ENCODE measurements at places on chromosomes 5 and 9. TPM values are rescaled to one million over a fixed set of nuclear protein-coding genes. Genes with fewer than 3 reads are reported as not detected.

Gene FAM221B
- polyA plus RNA-seq = not detected

Gene PCDHA8
- polyA plus RNA-seq = 0.05 TPM

Gene SEMA6A
- 39.6 TPM for polyA plus RNA-seq

Gene MARCHF3
- polyA plus RNA-seq = 7.4 TPM

Gene FBP2
- not detected for polyA plus RNA-seq

Gene SPATA31E1
- not detected for polyA plus RNA-seq

DNA sequence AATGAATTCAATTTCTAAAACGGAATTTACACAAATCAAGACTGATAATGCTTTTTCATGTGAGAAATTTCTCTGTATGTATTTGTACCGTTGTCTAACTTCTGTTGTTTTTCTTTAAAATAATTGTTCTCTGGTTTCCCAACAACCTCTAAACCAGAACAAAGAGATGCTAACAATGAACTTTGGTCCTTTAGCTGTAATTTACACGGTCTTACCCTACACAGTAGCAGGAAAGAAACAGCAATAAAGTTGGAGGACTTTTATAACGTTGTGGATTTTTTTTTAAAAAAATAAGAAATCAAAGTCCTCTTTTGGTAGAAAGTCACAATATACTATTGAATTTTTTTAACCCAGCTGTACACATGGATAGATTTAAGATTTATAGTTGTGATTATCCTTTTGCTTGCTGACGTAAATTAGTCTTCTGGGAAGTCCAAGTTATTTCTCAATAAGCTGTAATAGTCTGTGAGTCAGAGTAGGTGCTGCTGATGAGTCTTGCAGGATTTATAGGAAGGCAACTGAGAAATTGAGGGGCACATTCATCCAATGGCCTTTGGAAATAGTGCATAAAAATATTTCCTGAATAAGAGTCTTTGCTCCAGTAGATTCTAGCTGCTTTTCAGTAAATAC is 76.8 kb upstream of the PCSK1 start:
- DNase-seq = no peak

GRCh38 chr5:81202655-81203054 is 30.5 kb upstream of the CKMT2 start:
- DNase-seq = no peak

- DNase-seq = no peak
Observed at GRCh38 chr9:97615439-97616072, 17.6 kb downstream of the TSTD2 start.

- no peak for DNase-seq
Observed at GRCh38 chr9:134965851-134966250, 48.1 kb upstream of the FCN1 start.

DNA sequence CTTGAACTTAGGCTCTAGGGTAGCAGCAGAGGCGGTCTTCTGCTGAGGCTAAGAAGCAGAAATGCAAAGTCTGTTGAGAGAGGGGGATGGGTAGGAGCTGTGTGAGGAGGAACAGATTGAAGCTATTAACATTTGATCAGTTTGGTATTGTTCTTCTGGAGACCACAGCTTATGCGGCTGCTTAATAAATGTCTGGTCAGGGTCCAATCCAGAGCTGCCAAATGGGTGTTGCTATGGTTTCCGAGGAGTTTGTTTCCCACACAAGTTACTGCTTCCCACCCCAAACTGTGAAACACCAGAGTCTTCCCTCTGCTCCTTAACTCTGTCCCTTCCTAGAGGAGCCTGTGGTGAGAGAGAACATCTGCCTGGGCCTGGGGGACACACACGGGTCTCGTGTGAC is 142.2 kb upstream of the KLF4 start:
- DNase-seq = no peak

DNA sequence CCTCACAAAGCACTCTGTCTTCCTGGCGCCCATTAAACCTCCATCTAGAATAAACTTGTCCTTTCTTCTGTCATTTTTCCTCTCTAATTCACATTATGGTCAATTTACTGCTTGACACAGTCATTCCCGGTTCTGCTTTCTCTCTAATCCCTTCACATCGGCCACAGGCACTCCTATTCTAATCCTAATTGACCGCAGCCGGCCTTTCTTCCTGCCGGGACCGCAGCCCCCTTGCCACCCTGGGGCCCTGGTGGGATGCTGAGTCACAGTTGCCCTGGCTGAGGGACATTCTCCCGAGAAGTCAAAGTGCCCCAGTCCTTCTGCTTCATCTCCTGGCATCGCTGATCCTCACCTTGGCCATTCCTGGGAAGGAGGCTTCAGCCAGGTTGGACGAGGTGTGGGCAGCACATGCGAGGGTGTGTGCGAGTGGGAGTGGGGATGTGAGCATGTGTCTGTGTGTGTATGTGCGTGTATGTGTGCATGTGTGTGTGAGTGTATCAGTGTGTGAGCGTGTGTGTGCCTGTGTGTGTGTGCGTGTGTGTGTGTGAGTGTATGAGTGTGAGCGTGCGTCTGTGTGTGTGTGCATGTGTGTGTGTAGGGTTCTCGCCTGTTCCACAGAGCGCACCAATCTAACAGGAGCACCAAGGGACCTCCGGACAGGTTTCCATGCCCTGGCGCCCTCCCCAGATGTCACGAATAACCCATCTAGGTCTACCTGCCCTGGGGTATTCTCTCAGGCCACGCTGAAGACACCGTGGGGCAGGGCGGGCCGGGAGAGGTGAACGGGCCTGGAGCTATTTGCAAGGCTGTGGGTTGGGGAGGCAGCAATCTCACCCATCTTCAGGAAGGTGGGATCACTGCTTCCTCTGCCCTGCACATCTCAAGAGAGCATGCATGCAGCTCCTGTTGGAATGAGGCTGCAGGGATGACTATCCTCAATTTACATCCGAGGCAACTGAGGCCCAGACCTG is 191.2 kb downstream of the PAX5 start:
- DNase-seq = no peak

- no peak for DNase-seq
Observed at GRCh38 chr9:114588210-114588609, 641 bp downstream of the ATP6V1G1 start.

DNA sequence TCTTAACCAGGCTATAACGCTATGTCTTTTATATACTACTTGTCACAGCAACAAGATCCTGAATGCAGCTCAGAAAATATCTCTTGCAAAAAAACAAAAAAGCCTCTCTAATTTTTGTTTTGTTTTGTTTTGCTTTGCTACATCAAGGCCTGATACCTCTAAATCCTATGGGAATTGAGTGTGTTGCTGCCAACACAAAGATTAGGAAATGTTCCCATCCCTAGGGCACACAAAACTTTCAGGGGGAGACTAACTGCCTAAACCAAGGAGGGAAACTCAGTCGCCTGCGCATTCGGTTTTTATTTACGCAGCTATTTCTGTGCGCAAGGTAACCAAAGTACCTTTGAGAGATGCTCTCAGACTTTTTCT is 1.7 kb downstream of the SSBP2 start:
- peak; percentile 55 for DNase-seq

DNA sequence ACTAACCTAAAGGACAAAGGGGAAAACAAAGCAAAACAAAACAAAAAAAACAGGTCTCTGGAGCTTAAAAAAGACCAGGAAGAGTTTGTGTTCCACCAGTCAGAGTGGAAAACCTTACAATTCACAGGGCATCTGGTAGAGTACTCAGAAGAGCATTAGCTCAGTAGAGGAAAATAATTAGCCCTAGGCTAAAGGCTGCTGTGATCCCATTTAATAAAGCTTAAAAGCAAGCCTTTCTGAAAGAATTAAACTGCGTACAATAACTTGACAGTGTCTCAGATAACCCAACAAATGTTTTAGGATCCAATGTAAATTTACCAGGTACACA is 7.3 kb downstream of the ECM2 start:
- no peak for DNase-seq

DNA sequence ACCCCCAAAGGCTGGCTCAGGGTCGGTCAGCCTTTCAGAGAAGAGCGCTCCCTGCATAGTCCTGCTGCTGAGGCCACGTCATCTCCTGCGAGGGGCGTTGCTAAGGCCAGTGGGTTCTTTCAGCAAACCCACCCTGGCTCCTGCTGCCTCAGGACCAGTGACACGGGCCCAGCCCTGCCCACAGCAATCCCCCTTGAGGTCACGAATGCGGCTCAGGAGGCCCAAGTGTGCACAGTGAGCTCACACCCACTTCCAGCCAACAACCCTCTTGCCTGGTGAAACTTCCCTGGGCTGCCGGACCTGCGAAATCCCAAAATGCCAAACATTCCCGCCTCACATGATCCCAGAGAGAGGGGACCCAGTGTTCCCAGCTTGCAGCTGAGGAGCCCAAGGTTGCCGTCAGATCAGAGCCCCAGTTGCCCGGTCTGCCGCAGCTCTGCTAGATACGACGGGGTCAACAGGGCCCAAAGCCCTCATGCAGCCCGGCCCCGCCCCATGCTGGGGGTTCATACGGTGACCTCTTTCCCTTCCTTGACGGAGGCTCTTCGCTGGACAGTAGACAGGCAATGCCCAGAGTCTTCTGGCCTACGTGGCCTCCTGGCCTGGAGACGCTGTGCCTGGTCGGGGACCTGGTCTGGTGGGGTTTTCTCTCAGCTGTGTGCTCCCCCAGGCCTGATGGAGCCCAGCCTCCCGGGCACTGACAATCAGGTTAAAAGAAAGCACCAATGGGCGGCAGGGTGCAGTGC is 116.4 kb upstream of the COL5A1 start:
- DNase-seq = no peak

- no peak for DNase-seq
Observed at GRCh38 chr5:136631186-136631585, 265.8 kb upstream of the TRPC7 start.

DNA sequence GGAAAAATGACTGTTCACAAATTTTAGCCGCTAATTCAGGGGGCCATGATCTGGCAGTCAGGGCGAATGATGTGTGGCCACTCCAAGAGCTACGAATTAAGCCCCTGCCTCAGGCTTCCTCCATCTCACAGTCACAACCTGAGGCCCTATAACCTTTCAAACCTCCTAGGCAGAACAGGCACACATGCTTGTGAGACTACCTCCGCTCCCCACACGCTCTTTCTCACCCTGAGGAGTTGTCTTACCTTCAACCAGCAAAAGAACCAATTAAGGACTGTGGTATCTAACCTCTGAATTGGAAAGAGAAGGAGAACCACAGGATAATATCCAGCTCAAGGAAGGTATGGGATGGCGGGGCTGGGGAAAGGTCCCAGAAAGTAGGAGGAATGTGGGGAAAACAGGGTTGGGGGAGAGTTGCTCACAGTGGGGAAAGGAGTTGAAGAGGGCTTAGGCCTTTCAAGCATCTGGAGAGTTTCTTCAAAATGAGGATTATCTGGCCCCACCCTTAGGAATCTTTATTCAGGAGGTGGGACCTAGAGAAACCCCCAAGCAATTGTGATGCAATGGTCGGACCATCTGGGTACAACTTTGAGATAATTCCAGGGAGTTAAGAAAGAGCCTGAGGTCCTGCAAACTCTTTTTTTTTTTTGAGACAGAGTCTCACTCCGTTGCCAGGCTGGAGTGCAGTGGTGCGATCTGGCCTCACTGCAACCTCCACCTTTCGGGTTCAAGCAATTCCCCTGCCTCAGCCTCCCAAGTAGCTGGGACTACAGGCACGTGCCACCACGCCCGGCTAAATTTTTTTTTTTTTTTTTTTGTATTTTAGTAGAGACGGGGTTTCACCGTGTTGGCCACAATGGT is 5.5 kb downstream of the PCDH1 start:
- no peak for DNase-seq

- no peak for DNase-seq
Observed at GRCh38 chr5:115507681-115508080, 36.9 kb downstream of the FEM1C start.

DNA sequence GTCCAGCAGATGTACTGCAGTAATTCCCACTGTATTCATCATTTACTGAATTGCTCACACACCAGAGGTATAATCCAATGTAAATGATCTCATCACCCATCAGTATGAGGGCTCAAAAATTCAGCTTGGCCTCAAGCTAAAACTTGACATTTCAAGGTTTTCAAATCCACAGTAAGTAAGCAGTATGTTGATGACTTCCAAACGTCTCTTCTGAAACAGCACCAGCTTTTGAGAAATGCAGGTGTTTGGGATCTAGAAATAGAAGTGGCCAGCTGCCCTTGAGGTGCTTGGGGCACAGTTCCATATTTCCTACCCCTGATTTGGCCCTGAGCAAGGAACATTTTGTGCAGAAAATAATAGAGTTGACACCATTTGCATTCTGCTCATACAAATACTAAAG is 388.0 kb upstream of the TUSC1 start:
- DNase-seq = no peak

GRCh38 chr5:154543380-154543779 is 65.4 kb upstream of the HAND1 start:
- no peak for DNase-seq

DNA sequence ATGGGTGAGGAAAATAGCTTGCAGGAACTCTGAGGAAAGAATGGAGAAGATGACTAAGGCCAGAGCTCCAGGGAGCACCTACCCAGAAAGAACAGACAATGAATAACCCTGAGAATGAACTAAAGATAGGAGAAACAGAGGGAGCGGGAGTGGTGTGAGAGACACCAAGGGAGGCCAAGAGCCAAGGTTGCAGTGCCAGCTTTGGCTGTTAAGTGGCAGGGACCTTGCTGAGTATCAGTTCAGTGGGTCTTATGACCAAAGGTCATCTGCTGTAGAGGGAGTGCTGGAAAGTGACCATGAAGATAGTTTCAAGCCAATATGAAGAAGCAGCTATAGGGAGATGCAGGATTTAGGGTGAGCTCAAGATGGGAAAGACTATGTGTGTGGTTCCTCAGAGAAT is 16.7 kb downstream of the P4HA2 start:
- DNase-seq = no peak

DNA sequence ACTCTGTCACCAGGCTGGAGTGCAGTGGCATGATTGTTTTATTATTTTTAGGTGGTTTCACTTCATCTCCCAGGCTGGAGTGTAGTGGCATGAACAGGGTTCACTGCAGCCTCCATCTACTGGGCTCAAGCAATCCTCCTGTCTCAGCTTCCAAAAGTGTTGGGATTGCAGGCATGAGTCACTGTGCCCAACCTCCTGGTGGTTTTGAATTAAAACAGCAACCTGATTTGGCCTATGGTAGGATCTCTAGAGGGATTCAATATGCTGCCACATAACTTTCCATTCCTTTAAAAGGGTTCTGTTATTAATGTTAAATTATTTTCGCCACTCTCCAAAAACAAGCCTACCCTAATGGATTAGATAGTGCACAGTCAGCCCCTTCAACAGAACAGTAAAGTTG is 9.9 kb upstream of the HSPA4 start:
- no peak for DNase-seq

DNA sequence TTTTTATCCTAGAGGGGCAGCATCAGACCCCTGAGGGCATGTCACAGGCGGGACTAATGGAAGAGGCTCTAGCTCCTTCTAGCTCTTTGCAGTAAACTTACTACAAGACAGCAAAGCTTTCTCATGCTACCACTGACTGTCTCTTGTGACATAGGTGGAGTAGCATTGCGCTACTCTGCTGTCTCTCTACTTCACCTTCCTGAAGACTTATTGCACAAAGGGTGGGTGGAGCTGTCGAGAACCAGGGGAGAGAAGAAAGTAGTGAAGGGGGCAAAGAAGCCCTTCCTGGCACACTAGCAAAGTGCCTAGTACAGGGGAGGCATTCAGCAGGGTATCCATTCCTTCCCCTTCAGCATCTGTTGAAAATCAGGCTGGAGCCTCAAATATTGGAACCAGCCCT is 36.1 kb upstream of the NEK6 start:
- DNase-seq = no peak

- DNase-seq = no peak
Observed at GRCh38 chr9:6566409-6567139, 79.0 kb downstream of the GLDC start.
